Large intestine (tissue), 12 donors: ENCODE measurements at places on chromosomes 3 and 15.

DNA sequence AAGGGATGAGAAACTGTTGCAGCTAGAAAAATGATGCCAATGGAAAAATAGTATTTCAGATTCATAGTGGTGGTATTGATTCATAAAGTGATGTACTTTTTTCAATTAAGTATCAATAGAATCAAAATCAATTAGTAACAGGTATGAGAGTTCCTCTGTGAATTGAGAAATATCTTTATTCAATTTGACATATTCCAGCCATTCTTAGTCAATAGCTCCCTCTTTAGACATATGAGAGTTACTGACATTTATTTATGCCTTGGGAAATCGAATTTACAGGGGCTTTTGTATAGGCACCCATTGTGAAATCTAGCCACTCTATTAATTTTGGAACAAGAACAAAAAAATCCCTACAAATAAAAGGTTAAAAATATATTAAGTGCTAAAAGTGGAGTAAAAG, 386.9 kb upstream of the CNTN3 start:
- DNase-seq = no peak

GRCh38 chr3:34106879-34107278, 308.4 kb downstream of the PDCD6IP start:
- DNase-seq = peak; percentile 38

DNA sequence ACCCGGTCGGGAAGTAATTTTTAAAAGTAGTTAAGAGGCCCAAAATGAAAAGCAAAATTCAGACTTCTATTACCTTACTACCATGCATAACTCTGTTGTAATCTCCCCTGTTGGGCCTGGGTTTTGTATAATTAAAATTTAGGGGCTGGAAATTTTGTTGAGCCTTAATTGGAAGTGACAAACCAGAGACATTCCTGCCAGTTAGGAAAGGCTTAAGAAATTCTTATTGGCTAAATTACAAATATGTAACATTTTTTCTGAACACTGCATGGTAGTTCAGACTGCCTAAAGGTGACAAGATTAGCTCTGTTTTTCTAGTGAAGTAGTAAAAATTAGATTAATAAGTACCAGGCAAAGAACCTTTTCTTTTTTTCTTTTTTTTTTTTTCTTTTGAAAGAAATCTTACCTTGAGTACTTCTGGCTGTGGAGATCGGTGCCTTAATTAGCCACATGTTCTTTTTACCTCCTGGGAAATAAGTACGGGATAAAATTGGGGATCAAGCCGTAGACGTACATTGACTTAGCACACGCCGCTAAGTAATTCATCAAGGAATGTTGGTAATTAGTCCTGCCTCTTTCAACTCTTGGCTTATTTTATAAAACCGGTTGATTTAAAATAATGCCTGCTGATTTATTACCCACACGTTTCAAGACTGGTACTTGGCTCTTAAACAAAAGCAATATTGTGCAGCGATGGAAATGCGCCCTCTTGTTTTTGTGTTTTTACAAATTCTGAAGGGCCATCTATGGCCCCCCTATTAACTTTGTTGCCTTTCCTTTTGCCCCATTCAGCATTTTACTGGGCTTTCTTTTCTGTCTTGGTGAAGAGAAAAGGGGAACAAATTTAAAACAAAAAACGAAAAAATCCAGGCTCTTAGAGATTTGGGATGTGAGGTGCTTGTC, 111.2 kb upstream of the SAMMSON start:
- no peak for DNase-seq

GRCh38 chr15:97815835-97816234, 144.7 kb upstream of the ARRDC4 start:
- no peak for DNase-seq

DNA sequence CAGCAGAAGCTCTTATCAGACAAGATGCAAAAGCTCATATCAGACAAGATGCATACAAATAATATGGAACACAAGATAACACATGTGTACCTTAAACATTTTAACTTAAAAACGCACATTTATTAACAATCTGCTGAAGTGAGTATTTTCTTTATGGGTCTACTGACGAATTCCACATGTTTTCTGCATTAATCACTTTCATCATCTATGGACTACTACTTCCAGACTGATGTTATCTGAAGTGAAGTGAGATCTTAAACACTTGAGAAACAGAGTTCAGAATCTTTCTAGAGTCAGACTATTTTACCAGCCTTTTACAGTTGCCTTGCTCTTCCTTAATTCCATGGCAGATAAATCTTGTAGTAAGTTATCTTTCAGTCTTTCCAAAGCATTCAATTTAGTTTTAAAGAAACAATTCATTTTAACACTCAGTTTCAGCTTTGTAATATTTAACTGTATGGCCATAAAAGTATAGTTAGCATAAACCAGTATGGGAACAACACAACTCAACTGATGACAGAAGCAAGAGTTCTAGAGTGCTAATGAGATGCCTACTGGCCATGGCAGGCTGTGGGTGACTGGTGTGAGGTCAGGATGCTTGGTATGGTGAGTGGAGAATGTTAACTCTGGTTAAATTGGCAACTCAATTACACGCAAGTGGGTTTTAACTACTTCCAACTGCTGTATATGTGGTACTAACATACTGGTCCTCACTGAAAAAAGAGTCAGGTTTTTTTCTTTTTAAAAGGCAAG, 9.8 kb downstream of the CMTM6 start:
- DNase-seq = no peak

- DNase-seq = no peak
Measured at GRCh38 chr3:40079847-40080240, 229.7 kb upstream of the EIF1B start.

DNA sequence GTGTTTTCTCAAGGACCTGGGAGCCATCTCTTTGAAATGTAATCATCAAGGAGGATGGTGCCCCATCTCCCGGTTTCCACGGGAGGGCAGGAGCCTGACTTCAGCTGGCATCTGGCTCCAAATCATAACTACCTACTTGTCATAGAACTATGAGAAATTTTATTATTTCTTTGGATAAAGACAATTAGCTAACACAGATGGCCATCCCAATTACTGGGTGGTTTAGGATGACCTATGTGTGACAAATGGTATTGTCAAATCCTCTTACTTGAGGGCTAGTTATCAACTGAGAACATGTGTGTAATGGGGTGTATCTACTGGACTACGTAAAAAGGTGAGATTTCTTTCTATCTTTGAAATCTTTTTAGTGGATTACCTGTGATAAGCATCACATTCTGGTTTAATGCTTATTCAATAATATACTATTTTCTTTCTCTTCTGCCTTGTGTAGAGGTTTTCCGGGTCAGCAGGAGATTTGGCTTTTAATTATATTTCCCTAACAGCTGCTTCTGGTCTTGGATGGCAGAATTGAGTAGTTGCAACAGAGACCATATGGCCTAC, 15.3 kb upstream of the PARP14 start:
- no peak for DNase-seq

DNA sequence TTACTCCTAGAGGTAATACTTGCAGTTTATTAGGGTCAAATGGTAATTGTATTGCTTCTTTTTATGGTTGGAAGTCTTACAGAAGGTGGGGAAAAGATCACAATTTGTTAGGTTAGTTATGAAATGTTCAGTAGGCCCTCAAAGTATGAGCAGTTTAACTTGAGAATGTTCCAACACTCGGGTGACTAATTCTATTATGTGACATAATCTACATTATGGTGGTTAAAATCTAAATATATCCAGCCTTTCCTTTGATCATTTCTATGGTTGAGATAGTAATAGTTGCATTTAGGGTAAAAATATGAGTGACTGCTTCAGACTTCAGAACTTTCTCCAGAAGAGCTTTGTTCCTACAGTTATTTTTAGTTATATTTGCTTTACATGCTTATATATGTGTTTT, 19.6 kb upstream of the FBXO22 start:
- DNase-seq = no peak

GRCh38 chr15:73809728-73810501, 56.8 kb upstream of the INSYN1 start:
- no peak for DNase-seq
